ENCODE measurements at places on chromosomes 3 and 15. TPM values are rescaled to one million over a fixed set of nuclear protein-coding genes. Genes with fewer than 3 reads are reported as not detected.

GRCh38 chr3:171654809-171655208 lies 155.5 kb downstream of the PLD1 start:
- DNase-seq = no peak

GRCh38 chr3:20043396-20043795 lies 3.1 kb downstream of the KAT2B start:
- peak; percentile 54 for DNase-seq

GRCh38 chr3:118817748-118818165 lies 216.9 kb downstream of the IGSF11 start:
- DNase-seq = peak; percentile 61

- DNase-seq = no peak
These were observed 38.0 kb upstream of the CBLB start for GRCh38 chr3:105906836-105907235.

DNA sequence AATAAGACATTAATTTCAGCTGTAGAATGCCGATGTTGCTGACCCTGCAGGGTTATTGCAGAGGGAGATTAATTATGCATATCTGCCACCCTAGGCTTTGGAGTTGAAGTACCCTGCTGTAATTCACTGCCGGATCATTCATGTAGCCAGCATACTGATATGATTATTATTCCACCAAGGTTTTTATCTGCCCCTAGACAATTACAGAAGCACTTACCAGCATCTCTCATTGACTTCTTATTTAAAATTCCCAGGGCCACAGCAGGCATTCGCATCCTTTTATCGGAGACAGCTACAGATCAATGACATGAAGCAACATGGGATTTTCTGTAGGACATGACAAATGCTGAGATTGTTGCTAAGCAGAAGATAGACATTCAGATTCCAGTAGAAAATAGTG lies 31.3 kb downstream of the IL1RAP start:
- DNase-seq = no peak

GRCh38 chr15:23647421-23648370 lies at the start of gene MAGEL2:
MAGEL2 (minus strand) TSS chr15:23647867; CDS start chr15:23647742, 125 bp downstream.
- DNase-seq = peak; percentile 77

DNA sequence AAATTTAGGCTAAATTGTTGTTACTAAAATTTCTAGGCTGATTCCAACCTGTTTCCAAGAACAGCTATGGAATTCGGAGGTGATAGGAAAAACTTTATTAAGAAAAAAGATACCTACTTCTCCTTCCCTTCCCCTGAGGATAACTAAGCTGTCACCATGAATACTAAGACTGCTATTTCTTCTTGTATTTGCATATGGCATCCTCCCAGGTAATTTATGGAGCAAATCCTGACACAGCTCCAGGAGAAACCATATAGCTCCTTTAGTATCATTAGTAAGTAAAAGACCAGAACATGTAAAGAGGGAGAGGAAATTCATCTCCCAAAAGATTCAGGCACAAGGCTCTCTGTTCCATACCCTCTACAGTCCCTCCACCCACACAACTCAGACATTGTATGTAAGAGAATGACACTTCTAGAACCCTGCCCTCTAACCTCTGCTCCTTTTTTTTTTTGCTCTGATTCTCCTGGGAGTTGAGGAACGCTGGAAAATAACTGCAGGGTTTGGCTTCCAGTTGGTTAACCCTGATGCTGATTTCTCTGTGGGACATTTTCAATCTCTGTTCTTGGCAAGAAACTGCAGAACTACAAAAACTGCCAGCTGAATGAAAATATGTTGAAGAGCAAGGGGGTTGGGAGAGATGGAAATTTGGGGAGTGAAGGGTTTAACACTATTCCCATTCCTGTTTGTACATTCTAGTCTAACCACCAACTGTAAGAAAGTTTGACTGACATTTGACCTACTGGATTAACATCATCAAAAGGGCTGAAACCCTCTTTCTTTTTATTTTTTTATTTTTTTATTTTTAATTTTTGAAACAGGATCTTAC lies 14.2 kb upstream of the MAGI1 start:
- DNase-seq = no peak

- no peak for DNase-seq
These were observed 45.4 kb downstream of the BTD start for GRCh38 chr3:15646851-15647511.

DNA sequence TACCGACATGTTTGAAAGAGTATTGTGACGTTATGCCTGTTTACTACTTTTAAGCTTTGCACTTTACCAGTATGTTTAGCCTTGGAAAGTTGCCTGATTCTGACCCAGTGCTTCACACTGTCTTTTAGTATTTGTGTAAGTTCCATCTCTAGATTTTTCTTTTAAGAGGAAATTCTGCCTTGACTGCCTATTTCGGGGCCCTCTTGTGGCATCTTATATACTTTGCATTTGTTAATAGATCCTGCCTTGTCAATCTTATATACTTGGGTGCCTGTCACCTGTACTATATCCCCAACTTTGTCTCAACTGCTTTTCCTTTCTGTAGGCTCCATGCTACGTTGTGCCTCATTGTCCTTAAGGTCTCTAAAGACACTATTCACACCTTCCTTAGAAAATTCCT lies 244.6 kb downstream of the STXBP5L start:
- DNase-seq = peak; percentile 1

DNA sequence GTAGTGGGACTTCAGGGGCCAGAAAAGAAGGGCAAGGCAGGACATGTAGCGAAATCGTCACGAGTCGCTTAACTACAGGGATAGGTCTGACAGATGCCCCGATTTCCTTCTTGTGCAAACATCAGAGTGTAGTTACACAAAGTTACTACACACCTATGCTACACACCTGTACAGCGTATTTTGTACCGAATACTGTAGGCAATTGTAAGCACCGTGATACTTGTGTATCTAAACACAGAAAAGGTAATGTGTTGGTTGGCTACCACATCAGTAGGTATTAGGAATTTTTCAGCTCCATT lies 515 bp upstream of the MTHFS start:
- DNase-seq = no peak

DNA sequence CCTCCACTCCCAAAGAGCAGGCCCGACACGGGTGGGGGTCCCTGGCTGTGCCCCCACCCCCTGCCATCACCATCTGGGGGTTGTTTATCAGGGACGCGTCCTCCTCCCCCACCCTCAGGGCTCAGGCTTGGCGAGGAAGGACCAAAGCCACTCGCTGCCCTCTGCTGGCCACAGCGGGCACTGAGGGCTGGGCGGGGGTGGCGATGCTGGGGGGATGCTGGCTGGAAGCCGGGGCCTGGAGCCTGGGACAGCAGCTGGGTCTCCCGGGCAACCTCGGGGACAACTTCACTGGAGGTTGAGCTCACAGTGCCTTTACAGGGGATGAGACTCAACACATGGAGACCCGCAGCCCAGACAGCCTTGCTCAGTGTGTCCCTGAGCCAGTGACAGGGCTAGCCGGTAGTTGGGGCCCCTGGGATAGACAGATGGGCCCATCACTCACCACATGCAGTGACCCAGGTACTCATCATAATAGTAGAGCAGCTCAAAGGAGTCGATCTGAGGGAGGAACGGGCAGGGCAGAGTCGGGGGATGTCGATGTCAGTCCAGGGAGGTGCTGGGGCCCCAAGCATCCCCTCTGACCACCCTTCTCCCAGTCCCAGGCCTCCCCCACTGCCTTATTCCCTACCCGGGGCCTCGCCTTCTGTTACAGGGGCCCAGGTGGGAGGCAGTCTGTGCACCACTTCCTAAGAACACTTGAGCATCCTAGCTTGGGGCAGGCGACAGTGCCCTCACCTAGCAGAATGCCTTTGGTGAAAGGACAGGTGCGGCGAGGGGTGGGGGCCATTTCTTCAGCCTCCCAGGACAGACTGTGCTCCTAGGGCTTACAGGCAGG lies 5.9 kb upstream of the CALML4 start:
- no peak for DNase-seq

GRCh38 chr15:100734586-100734985 lies 132.2 kb downstream of the ASB7 start:
- no peak for DNase-seq

- DNase-seq = no peak
These were observed 20.7 kb upstream of the GOLGA6C start for GRCh38 chr15:75237316-75237982.

GRCh38 chr3:24451461-24452099 lies 43.1 kb downstream of the THRB start:
- no peak for DNase-seq

DNA sequence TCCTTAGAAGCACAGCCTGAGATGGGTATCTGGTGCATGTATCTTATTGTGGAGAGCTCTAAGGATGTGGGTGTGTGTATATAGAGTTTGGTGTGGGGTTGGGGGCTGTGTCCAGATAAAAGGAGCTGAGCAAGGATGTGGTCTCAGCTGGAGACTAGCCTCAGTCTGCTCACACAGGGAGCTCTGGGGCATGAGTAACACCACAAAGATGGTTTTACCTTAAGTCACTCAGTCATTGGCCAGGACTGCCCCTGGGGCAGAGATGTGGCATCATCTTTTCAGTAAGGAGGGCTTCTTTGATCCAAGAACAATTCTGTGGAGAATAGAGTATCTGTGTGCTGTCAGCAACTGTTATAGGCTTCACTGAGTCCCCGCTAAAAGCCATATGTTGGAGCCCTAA lies 163.4 kb upstream of the NUDT16 start:
- no peak for DNase-seq

GRCh38 chr3:149506965-149507364 lies 32.5 kb downstream of the TM4SF4 start:
- no peak for DNase-seq

- DNase-seq = no peak
These were observed 312.4 kb upstream of the KCNMB2 start for GRCh38 chr3:178223876-178224275.

DNA sequence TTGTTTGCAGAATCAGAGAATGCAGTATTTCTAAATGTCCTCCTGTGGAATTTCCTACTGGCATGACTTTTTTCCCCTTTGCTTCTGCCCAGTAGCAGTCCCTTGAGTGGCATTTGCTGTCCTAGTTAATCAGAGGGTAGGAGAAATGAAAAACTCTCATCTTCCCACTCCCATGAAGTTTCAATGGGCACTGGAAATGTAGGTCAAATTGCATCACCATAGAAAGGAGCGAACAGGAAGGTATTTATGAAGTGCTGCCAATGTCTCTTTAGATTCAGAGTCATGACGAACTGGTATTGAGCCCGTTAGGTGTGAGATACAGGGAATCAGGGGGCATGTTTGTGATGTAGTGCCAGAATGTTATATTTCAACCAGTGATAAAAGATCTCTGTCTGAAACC lies 23.2 kb downstream of the ATXN7 start:
- no peak for DNase-seq

DNA sequence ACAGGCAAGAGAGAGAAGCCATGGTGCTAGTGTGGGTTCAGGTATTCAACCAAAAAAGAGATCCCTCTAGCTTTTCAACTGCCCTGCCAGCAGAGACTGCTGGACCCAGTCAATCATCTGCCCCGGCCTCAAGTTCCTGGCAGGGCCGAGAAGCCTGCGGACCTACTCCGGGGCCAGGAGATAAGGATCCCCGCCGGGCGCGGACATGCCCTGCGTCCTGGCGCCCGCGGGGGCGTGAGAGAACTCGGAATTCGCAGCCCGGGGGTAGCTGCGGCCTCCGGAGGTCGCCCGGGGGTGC lies 821 bp upstream of the MAGI1 start:
- peak; percentile 79 for DNase-seq

- DNase-seq = no peak
These were observed 61.3 kb downstream of the KBTBD8 start for GRCh38 chr3:67059443-67059842.

DNA sequence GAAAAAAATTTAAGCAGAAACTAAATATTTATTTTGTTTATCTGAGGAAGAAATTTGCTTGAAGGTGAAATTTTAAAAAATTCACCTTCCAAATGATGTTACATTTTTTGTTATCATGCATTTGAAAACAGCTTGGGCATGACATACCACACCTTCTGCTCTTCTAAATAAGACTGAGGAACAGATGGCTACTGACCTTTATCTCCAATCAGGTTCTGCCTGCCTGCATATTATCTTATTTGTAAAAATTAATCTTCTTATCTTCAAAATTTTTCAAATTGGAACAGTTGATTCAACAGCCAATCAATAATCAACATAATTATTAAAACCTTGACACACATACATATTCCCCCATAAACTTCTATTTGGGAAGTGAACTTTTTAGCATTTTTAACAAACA lies 641.8 kb upstream of the ZNF385D start:
- no peak for DNase-seq

GRCh38 chr3:129018751-129019150 lies 17.6 kb downstream of the EFCC1 start:
- DNase-seq = no peak

GRCh38 chr3:144189044-144189443 lies 217.4 kb downstream of the DIPK2A start:
- no peak for DNase-seq

DNA sequence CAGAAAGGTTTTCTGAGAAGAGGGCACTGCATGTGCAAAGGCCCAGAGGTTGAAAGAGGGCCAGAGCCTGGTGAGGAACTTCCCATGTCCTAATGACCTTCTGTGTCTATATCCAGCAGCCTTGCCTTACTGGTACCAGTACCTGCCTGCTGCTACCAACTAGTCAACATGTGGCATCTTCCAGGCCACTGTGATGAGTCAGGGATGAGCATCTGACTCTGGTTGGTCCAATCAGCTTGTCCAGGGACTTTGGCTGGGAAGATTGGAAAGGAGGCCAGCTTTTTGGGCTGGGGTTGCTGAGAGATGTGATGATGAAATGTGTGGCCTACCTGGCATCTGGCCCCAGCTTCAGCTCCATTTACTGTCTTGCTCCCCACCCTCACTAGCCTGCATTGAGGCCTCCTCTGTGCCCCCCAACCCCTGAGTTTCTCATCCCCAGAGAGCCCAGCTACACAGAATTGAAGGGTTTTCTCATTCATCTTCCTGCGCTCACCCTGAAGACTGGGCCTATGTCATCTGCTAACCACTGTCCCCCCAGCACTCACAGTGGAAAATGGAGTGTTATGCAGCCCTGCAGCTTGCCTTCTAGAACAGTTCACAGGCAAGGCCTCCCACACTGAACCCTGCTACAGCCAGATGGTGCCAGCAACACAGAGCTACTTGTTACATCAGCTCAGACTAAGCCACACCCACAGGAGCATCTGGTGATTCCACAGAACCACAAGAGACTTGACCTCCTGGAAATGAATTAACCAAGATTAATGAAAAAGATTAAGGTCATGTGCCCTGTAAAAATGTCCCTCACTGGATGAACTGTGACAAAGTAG lies 1.3 kb upstream of the TWF2 start:
- no peak for DNase-seq

The KBTBD12 gene
- polyA plus RNA-seq = 1.2 TPM

The CPN2 gene
- not detected for polyA plus RNA-seq

The GPR27 gene
- 2.5 TPM for polyA plus RNA-seq

The SYNPR gene
- 0.15 TPM for polyA plus RNA-seq

The TNFSF10 gene
- 41.1 TPM for polyA plus RNA-seq

The A4GNT gene
- polyA plus RNA-seq = 0.21 TPM

The TM4SF18 gene
- polyA plus RNA-seq = 10.6 TPM

The INO80 gene
- polyA plus RNA-seq = 25.9 TPM

The SLC33A1 gene
- polyA plus RNA-seq = 38.4 TPM

The EHHADH gene
- 10.9 TPM for polyA plus RNA-seq

The PPP1R14D gene
- 0.44 TPM for polyA plus RNA-seq

Data from left lung (tissue), 14 donors.